Astrocyte (in vitro differentiated cells and primary cell): ENCODE measurements at places on chromosomes 16 and 17. TPM values are rescaled to one million over a fixed set of nuclear protein-coding genes. Genes with fewer than 3 reads are reported as not detected.

The CACNG4 gene
- total RNA-seq: 1.3 and 5.8 TPM in 2 replicates

The C17orf78 gene
- total RNA-seq: not detected in 2 replicates

The PYDC1 gene
- total RNA-seq: not detected in 2 replicates

The NLK gene
- total RNA-seq: 27.9 and 30.6 TPM in 2 replicates

The MMP28 gene
- total RNA-seq: 1.2 and 2.6 TPM in 2 replicates

The TMC5 gene
- total RNA-seq: 0.11 TPM in 1 of 2 replicates, not detected in the other

The PPY gene
- total RNA-seq: not detected in 2 replicates

The PPM1D gene
- total RNA-seq: 24.1 and 28.7 TPM in 2 replicates

The SCGB1C2 gene
- not detected in 2 replicates for total RNA-seq

The ANKRD40CL gene
- not detected in 2 replicates for total RNA-seq

The BCL6B gene
- total RNA-seq: not detected in 2 replicates

DNA sequence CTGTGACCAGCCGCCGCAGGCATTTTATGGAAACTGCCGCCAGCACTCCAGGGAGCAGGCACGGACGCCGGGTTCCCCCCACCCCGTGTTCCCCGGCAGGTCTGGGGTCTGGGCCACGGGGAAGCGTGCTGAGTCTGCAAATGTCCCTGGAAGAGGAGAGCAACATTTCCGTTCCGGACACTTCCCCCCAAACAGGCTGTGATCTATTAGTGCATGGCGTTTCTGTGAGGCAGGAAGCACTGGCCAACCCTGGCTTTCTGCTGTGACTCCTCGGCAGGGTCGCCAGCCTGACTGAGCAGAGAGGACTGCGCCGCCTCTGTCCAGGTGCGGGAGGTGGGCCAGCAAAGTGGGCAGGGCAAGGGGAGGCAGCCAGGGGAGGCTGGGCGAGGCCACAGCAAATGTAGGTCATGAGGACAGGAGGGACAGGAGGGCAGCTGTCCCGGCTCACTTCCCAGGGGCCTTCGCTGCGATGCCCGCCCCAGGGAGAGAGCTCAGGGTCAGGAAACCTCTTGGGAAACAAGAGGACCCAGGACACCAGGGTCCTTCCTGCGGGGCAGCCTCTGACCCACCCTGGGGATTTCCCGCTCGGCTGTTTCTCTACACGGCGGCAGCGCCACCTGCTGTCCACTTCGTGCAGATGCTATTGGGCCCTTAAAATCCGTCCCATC, 9.5 kb downstream of the FOXF1 start:
- no peak overlapping the region for H3K4me3 ChIP-seq
- no peak overlapping the region for H3K27ac ChIP-seq
- no peaks in the 10 kb centered on the region for H3K4me1 ChIP-seq
- no peak for DNase-seq

- H3K27me3 ChIP-seq: no peaks in the 10 kb centered on the region
- H3K27ac ChIP-seq: no peak overlapping the region
- peak; percentile 46 for DNase-seq
- no peak overlapping the region for H3K4me3 ChIP-seq
These were observed 157.9 kb downstream of the PITPNC1 start for GRCh38 chr17:67534941-67535340.

- peak overlapping the region; percentile 72 for H3K27ac ChIP-seq
- no peaks in the 10 kb centered on the region for H3K27me3 ChIP-seq
- H3K4me1 ChIP-seq: peaks cover 22% of the 10 kb centered on the region
- peak; percentile 85 for DNase-seq
- H3K36me3 ChIP-seq: peaks cover 8% of the 10 kb centered on the region
These were observed 41.0 kb downstream of the STAT3 start for GRCh38 chr17:42347198-42347597.

- H3K27me3 ChIP-seq: peaks cover 14% of the 10 kb centered on the region
- no peak overlapping the region for H3K27ac ChIP-seq
- H3K4me1 ChIP-seq: no peaks in the 10 kb centered on the region
- H3K4me3 ChIP-seq: no peak overlapping the region
These were observed 2.3 kb downstream of the RAB11FIP4 start for GRCh38 chr17:31393749-31394146.

GRCh38 chr16:12271006-12271405, 294.5 kb downstream of the SNX29 start:
- H3K27ac ChIP-seq: no peak overlapping the region
- H3K36me3 ChIP-seq: no peaks in the 10 kb centered on the region
- DNase-seq: peak; percentile 34
- H3K4me1 ChIP-seq: no peaks in the 10 kb centered on the region
- no peak overlapping the region for H3K4me3 ChIP-seq

GRCh38 chr16:11687601-11688519, 19.6 kb downstream of the SNN start:
- H3K27me3 ChIP-seq: no peaks in the 10 kb centered on the region
- no peak overlapping the region for H3K27ac ChIP-seq
- no peak for DNase-seq
- H3K36me3 ChIP-seq: peaks cover 24% of the 10 kb centered on the region
- no peak overlapping the region for H3K4me3 ChIP-seq
- peaks cover 11% of the 10 kb centered on the region for H3K4me1 ChIP-seq

DNA sequence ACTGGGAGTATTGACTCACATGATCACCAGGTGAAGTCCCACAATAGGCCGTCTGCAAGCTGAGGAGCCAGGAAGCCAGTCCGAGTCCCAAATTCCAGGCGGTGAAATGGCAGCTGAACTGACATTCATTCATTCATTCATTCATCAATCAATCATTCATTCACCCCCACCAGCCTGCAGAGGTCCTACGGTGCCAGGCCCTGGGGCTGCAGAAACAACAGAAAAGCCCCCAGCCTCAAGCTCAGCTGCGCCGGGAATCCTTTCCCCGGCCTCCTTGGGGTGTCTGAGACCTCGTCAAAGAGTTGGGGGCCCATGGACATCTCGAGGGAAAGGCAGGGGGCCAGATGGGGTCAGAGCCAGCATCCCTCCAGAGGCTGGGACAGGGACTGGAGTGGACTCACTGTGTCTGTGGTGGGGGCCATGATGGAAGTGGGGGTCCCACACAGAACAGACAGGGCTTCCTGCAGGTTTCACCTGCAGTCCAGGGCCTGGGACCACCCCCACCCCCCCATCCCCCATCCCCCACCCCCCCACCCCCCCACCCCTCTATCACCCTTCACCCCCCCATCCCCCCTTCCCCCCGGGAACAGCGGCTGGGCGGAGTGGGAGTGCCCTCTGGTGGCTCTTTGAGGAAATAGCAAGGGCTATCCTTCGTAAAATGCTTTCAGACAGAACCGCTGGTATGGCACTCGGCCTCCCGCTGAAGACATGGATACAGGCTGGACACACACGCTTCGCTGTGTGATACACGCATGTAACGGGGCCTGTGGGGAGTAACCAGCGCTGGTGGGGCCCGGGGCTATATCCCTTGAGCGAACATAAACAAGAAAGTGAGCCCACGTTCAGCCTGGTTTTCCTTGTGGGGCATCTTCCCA, 8.5 kb upstream of the ZC3H18 start:
- peaks cover 14% of the 10 kb centered on the region for H3K4me1 ChIP-seq
- DNase-seq: peak; percentile 12
- peak overlapping the region; percentile 44 for H3K4me3 ChIP-seq
- no peak overlapping the region for H3K27ac ChIP-seq
- peaks cover 8% of the 10 kb centered on the region for H3K27me3 ChIP-seq
- no peaks in the 10 kb centered on the region for H3K36me3 ChIP-seq

DNA sequence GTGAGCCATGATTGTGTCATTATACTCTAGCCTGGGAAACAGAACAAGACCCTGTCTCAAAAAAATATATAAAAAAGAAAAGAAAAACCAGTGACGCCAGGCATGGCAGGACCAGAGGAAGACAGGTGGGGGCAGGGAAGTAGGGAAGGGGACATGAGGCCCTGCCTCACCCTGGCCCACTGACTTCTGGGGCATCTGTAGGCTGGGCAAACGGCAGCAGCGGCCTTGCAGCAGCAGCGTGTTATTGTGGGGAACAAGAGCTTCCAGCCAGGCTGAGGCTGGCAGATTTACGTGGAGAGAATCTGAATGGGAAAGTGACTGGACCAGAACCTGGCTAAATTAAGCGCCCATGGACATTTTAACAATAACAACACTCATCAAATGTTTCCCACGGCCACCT, 19.4 kb downstream of the CMTM4 start:
- H3K4me3 ChIP-seq: no peak overlapping the region
- no peak overlapping the region for H3K27ac ChIP-seq
- no peak for DNase-seq
- H3K36me3 ChIP-seq: no peaks in the 10 kb centered on the region

- peaks cover 8% of the 10 kb centered on the region for H3K4me1 ChIP-seq
- peaks cover 40% of the 10 kb centered on the region for H3K27me3 ChIP-seq
- H3K36me3 ChIP-seq: no peaks in the 10 kb centered on the region
- no peak overlapping the region for H3K4me3 ChIP-seq
- no peak for DNase-seq
These were observed 1.7 kb upstream of the SLC47A1 start for GRCh38 chr17:19531780-19532501.

DNA sequence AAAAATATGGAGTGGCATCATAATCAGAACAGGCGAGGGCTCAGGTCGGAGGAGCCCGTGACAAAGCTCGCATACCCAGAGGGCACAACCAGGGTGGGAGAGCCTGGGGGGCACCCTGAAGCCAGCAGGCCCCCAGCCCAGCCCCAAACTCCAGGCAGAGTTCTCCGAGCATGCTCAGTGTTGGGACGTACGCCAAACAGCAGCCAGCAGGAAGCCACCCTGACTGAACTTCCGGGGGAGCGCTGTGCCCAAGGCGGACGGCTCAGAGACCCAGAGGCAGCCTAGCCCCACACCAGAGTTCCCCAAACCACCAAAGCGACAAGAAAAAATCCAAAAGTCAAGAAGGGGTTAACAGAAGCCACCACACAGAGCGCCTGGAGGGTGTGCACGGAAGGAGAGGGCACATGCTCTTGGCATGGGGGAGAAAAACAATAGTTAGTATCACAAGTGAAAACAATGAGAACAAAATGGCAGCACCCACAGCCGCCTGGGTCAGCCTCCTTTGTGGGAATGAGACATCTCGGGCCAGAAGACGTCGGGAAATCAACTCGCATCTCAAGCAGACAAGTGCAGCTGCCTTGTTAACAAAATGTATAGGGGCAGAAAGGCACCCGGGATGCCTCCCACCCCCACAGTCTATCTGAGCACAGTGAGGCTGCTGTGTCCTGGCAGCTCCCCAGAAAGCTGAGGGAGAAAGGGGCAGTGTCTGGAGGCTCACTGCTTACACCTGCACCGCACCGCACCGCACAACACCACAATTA, 11.9 kb downstream of the EXOC7 start:
- H3K4me3 ChIP-seq: no peak overlapping the region
- H3K36me3 ChIP-seq: peaks cover 27% of the 10 kb centered on the region
- no peaks in the 10 kb centered on the region for H3K4me1 ChIP-seq
- H3K27ac ChIP-seq: no peak overlapping the region
- no peak for DNase-seq
- H3K27me3 ChIP-seq: no peaks in the 10 kb centered on the region

- no peaks in the 10 kb centered on the region for H3K27me3 ChIP-seq
- DNase-seq: peak; percentile 12
- peaks cover 23% of the 10 kb centered on the region for H3K36me3 ChIP-seq
- H3K27ac ChIP-seq: no peak overlapping the region
- no peaks in the 10 kb centered on the region for H3K4me1 ChIP-seq
- H3K4me3 ChIP-seq: no peak overlapping the region
These were observed 143.3 kb downstream of the AATF start for GRCh38 chr17:37092071-37092470.

GRCh38 chr17:77636835-77637817, 321.4 kb upstream of the TNRC6C start:
- no peaks in the 10 kb centered on the region for H3K36me3 ChIP-seq
- DNase-seq: no peak
- H3K27me3 ChIP-seq: peaks cover 23% of the 10 kb centered on the region
- H3K4me1 ChIP-seq: no peaks in the 10 kb centered on the region

DNA sequence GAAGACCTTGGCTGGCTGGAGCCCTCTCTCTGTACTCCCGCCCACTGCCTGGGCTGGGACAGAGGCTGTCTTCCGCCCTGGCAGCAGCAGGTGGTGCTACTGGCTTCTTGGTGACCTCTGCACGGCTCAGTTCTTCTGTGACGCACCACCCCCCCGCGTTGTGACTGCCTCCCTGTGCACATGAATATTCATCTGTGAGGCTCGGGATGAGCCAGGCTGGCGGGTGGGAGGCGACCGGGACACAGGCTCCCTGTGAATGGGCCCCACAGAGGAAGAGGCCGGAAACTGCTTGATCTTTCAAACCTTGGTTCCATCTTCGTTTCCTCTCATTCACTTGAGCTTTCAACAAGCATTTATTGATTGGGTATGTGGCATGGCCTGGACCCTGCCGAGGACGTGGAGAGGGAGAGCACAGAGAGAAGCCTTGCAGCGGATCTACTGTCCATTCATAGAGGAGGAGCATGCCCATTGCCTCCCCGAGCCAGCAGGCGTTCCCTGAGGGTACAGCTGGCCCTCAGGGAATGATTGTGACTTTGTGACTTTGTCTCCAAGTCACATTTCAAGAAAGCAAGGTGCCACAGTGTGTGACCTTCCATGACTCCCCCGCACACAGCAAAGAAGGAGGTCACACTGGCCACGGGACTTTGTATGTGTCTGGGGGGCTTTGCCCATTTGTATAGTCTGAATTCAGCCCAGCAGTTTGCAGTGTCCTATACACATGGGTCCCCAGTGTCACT, 45.0 kb downstream of the B9D1 start:
- peaks cover 2% of the 10 kb centered on the region for H3K36me3 ChIP-seq
- peaks cover 15% of the 10 kb centered on the region for H3K4me1 ChIP-seq
- no peaks in the 10 kb centered on the region for H3K27me3 ChIP-seq
- no peak overlapping the region for H3K4me3 ChIP-seq
- H3K27ac ChIP-seq: peak overlapping the region; percentile 74
- DNase-seq: peak; percentile 85

DNA sequence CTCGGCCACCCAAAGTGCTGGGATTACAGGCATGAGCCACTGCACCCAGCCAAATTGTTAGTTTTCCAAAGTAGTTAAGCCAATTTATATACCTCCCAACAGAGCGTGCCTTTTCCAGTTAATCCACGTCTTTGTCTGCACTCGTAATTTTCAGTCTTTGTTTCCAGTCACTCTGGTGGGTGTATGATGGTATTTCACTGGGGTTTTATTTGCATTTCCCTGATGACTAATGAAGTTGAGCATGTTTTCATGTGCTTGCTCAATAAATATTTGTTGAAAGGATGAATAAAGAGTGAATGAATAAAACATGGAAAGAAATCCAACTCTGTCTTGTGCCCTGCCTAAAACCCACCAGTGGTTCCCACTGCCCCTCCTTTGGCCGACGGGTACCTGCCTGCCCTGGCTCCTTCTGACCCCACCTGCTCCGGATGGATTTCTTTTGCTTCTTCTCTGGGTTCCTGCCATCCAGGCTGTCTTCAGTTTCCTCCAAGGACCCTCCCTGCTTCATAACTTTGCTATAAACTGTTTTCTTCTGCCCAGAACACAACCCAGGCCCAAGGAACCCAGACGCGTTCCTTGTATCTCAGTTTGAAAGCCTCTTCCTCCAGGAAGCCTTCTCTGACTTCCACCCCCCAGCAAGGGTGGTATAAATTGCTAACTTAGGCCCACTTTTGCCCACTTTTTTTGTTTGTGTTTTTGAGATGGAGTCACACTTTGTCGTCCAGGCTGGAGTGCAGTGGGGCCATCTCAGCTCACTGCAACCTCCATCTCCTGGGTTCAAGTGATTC, 3.0 kb upstream of the ABCC1 start:
- peak; percentile 89 for DNase-seq
- no peaks in the 10 kb centered on the region for H3K36me3 ChIP-seq
- H3K27me3 ChIP-seq: no peaks in the 10 kb centered on the region
